GM20000 (cell line): ENCODE measurements at places on chromosomes 11 and 22.
A peak's percentile ranks its signal among the peaks of the same experiment; 100 is the strongest.

GRCh38 chr11:119342023-119342300 lies 1.3 kb upstream of the C1QTNF5 start:
- DNase-seq: no peak

GRCh38 chr11:126890561-126890960 lies 110.0 kb downstream of the KIRREL3 start:
- no peak for DNase-seq

DNA sequence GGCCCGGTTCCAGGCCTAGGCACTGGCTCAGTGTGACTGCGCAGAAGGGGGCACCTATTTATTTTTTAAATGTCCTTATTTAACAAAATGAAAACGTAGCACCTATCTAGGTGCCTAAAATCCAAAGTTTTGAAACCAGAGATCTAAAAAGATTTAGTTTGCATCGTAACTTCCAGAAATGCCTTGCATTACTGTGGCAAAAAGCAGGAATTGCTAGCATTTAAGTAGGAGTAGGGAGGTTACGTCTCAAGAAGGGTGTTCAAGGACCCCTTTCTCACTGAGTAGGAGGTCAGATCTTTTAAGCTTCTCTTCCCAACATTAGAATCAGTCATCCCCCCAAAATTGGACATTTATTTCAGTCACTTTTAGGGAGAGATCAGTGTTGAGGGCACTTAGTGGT lies 7.7 kb upstream of the PLET1 start:
- no peak for DNase-seq

GRCh38 chr11:113674397-113674685 lies 31.8 kb downstream of the TMPRSS5 start:
- DNase-seq: no peak

- no peak for DNase-seq
These were observed 49.6 kb upstream of the SLC35C1 start for GRCh38 chr11:45755281-45755859.

GRCh38 chr11:19218216-19218615 lies 16.4 kb upstream of the CSRP3 start:
- no peak for DNase-seq

DNA sequence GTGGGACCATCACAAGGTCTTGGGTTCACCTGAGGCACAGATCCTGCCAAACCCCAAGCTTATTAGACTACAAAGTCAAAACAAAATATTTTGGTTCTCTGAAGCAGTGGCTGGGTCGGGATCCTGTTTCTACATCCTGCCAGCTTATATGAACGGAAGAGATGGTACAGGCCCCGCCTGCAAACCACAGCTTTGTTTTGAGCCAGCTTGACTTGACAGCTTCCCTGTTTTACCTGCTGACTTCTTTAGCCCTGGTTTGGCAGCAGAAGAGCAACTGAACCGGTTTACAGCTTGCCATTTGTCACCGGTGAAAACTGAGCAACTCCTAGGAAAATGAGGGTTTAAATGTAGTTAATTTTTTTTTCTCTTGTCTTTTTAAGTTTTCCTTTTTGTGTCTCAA lies 11.4 kb downstream of the PACS1 start:
- DNase-seq: peak; percentile 64

GRCh38 chr22:19110646-19111045 lies 11.6 kb downstream of the DGCR2 start:
- no peak for DNase-seq

DNA sequence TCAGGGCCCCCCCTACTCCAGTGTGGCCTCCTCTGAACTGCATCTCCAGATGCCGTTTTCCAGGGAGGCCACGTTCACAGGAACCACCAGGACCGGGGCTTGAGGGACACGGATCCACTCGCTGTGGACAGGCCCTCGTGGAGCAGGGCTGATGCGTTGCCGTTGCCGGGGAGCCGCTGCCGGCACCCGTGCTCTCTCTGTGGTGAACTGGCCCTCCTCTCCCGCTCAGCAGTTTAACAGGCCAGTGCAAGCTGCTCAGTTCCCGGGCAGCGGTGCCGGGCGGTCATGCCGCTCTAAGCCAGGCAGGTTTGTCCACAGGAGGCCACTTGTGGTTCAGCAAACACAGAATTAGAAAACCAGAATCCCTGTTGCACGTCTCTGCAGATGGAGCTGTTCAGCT lies 301.6 kb downstream of the TBC1D22A start:
- DNase-seq: no peak

DNA sequence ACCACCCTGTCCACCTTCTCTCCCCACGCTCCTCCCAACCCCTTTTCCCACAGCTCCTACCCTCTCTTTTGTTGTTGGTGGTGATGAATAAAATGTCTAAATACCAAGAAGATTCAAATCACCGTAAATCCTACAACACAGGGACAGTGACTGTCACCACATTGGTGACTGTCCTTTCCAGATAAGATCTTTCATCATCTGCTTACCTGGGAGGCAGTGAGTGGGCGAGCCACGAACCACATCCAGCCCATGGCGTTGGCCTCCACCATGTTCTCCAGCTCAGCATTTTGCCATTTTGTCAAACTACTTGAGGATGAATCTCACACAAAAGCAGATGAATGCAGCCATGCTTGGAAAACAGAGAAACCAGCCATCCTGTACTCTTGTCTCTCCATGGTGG lies 6.7 kb upstream of the CYTH4 start:
- no peak for DNase-seq

DNA sequence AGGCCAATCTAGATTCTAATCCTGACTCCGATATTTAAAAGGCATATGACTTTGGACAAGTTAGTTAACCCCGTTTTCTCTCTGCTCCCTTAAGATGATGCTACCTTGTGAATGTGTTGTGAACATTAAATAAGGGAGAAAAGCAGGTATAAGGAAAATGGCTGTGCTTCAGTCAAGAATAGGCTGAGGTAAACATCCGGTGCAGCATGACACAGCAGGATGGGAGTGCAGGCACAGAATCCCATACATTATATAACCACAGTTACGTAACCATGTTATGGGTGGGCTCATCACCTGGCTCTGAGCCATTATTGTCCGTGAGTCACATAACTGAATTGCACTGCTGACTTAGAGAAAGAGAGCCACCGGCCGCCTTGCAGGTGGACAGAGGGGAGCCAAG lies 382.2 kb upstream of the ANO5 start:
- no peak for DNase-seq

DNA sequence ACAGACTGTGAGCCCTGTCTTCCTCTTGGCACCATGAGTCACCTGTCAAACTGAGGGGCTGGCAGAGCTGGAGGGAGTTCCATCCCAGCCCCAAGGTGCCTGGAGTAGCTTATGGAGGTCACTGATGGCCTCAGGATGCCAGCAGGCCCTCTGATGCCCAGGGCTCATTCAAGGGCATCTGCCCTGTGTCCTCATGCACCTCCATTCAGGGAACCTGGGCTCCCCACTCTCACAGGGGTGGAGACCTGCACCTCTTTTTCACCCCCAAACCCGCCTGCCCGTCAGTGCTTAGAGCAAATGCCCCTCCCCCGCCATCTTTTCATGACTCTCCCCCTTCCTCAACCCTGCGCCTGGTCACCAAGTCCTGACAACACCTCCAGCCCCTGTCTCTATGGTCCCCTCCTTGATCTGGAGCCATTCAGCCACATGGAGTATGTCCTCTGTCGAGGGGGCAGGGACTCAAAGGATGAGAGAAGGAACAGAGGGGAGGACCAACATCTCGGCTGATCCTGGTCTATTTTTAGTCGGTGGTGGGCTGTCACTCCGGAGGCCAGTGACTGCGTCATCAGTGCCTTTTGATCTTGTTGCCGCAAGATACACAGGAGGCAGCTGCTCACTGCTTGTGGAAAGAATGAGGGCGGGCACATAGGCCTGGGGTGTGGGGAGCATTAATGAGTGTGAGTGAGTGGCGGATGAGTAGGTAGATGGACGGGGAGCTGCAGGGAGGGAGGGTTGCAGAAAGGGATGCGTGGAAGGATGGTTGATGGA lies 72.2 kb downstream of the CDKN1C start:
- DNase-seq: no peak

GRCh38 chr11:115132436-115133228 lies 371.6 kb downstream of the CADM1 start:
- peak; percentile 49 for DNase-seq

- DNase-seq: no peak
These were observed 20.3 kb downstream of the TEF start for GRCh38 chr22:41401781-41402648.

- no peak for DNase-seq
These were observed 107.9 kb upstream of the BMAL1 start for GRCh38 chr11:13169709-13170108.

- no peak for DNase-seq
These were observed 37.1 kb downstream of the RPL27A start for GRCh38 chr11:8719721-8720120.

DNA sequence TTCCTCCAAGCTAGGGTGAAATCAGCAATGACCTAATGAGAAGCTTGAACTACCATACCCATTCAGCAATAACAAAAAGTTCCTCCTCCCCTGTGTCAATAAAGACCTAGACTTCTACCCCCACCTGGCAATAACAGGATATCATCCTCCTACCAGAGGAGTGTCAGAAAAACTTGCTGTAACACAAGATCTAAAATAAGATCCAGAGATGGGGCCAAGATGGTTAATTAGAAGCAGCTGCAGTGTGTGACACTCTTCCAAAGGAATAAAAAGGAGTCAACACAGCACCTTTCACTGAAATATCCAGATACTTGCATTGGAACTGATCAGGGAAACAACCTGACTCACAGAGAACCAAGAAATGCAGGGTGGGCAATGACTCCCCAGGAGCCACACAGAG lies 84.4 kb upstream of the ARHGAP42 start:
- DNase-seq: no peak

DNA sequence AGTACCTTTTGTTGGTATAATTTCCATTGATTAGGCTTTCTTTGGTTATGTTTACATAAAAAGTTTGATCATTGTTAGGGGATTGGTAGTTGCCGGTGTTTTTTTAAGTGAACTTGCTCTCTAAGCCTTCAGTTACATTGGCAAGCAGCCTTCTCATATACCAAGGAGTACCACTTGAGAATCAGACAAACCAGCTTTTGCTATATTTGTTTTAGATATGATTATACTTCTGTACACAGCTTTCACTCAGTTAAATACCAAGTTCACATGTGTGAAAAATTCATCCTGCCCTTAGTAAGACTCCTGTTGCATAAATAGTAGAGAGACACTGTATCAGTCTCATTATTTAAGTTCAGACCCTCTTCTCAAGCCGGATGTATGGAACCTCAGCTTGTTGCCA lies 22.4 kb downstream of the ALKBH3 start:
- DNase-seq: no peak

GRCh38 chr11:60208146-60208895 lies 25.4 kb upstream of the MS4A6A start:
- no peak for DNase-seq

DNA sequence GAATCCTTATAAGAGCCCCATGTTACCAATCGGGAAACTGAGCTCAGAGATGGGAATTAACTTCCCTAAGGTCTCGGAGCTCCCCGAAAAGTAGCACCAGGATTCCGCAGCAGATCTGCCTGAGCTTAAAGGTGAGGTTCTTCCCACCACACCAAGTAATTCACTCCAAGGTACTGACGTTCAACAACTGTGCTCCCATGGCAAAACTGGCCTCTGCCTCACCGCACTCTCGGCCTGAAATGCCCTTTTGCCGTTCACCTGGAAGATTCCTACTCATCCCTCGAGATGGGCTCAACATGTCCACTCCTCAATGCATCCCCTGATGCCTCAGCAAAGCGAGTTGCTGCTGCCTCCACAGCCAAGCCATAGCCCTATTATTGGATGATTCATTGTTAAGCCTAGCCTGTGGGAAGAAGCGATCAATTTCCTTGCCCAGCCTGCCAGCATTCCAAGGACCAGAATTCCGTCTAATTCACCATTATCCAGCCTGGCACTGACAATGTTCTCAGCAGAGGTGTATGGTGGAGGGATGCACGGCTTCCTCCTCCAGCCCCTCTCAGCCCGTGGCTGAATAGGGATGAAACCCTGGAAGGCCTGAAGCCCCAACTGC lies 4.2 kb downstream of the PLAAT3 start:
- no peak for DNase-seq

- peak; percentile 70 for DNase-seq
These were observed 42.2 kb downstream of the UBASH3B start for GRCh38 chr11:122697636-122698167.

DNA sequence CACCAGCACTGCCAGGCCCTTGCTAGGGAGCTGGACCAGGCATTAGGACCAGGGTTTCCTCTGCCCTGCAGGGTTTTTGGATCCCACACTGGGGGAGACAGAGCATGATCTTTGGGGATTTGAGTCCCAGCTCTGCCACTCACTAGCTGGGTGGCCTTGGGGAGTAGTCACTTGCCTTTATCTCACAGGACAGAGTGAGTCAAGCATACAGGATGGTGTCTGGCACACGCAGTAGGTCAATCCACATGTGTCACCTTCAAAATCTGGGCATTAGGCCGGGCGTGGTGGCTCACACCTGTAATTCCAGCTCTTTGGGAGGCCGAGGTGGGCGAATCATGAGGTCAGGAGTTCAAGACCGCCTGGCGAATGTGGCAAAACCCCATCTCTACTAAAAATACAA lies 2.7 kb downstream of the NEFH start:
- no peak for DNase-seq

DNA sequence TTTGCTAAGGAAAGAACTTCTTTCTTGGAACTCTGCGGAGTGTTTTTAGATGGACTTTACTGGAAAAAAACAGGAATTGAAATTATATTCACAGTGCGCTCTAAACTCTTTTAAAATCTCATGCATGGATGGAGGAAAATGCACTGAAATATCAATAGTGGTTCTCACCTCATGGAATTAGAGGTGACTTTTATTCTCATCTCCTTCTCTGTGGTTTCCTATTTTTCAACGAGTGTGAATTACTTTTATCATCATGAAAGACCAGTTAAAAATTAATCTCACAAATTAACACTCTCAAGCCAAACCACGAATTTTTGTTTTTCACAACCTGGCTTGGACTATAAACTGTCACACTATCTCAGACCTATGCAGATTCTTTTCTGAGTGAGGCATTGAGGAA lies 16.6 kb downstream of the BMAL1 start:
- no peak for DNase-seq

- DNase-seq: no peak
These were observed 1077.3 kb upstream of the CNTN5 start for GRCh38 chr11:97943493-97943892.

GRCh38 chr11:108923413-108923812 lies 258.5 kb downstream of the DDX10 start:
- DNase-seq: no peak

GRCh38 chr22:25492162-25492561 lies 72.3 kb upstream of the GRK3 start:
- no peak for DNase-seq
